Activated CD4-positive, alpha-beta T cell treated with anti-CD3 and anti-CD28 coated beads for 24 hours (primary cell): ENCODE measurements at places on chromosomes 7 and 10.

DNA sequence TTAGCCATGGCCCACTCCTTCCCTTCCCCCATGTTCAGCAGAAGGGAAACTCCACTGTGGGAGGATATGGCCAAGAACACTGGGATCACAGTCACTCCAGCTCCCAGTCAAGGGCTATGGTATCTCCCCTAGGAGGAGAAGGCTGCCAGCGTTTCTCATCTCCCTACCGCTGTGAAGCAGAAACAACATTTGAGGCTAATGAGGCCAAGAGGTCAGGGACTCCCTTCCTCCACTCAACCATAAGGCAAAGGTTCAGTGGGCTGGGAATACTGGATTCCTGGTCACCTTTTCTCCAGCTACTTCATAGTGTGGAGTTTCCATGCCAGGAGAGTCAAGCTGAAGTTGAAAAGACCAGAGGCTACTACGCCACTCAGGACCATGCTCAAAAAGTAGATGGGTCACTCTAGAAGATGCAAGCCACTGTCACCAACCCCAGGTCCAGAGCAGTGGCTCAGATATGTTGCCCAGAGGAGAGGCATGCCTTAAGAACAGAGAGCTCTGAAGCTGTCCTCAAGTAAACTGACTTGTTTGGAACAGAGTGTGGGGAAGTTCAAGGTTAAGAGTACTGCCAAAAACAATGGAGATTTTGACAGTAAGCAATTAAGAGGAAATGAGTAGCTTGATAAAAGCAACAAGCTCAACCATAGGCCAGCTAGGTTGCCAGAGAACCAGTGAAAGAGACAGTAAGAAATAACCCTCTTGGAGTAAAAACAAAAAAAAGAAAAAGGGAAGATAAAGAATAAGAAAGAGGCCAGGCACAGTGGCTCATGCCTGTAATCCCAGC, 3.8 kb upstream of the TMEM140 start:
- DNase-seq: no peak

GRCh38 chr7:10537764-10538163, 435.9 kb upstream of the PHF14 start:
- DNase-seq: no peak

GRCh38 chr10:121092720-121093095, 241.5 kb downstream of the WDR11 start:
- no peak for DNase-seq

GRCh38 chr10:52172581-52172980, 141.5 kb upstream of the DKK1 start:
- DNase-seq: no peak

GRCh38 chr7:133434246-133434865, 181.5 kb downstream of the EXOC4 start:
- DNase-seq: no peak

DNA sequence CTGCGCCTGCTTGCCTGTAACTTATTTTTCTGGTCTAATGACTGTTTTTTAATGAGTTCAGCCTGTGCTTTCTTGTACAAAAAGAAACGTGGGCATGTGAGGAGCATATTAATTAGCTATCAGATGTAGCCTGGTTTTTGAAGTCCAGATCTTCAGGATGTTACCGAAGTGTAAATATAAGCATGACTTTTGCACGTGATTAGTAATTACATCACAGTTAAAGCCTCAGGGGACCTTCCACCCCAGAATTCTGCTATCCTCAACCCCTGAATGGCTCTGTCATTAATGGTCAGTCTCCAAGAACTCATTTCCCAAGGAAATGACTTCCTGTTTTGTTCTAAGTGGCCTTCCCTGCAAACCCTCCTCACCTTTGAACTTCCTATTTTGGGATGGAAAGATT, 2.1 kb upstream of the PRXL2A start:
- DNase-seq: no peak

GRCh38 chr7:96786998-96787395, 77.4 kb upstream of the SEM1 start:
- no peak for DNase-seq

DNA sequence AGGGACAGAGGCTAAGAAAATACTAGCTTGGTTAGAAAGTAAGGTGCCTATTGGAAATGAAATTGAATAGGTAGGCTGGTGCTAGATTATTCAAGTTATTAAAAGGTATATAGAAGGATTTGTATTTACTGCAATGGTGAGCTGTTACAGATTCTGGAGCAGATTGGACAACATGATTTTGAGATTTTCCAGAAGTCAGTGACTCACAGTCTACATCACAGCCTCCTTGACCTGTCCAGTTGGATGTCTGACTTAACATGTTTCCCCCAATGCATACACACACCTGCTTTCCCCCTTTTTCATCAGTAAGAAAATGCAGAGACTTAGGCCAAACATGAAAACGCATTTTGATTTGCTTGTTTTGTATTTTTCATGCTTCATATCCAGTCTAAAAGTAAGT, 33.4 kb downstream of the STARD3NL start:
- DNase-seq: no peak

GRCh38 chr10:133372507-133372906, 647 bp downstream of the ECHS1 start:
- no peak for DNase-seq

GRCh38 chr10:111077785-111078504, 1.1 kb downstream of the ADRA2A start:
- no peak for DNase-seq
